ENCODE measurements at places on chromosomes 13 and 19.
A peak's percentile ranks its signal among the peaks of the same experiment; 100 is the strongest.

DNA sequence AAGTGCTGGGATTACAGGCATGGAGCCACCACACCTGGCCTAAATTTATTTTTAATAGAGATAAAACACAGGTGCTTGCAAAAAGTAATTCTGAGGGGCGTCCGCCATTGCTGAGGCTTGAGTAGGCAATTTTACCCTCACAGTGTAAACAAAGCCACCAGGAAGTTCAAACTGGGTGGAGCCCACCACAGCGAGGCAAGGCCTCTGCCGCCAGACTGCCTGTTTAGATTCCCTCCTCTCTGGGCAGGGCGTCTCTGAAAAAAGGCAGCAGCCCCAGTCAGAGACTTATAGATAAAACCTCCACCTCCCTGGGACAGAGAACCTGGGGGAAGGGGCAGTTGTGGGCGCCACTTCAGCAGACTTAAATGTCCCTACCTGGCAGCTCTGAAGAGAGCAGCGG lies 50.7 kb downstream of the B3GLCT start:
- no peak for DNase-seq

GRCh38 chr13:69681722-69682121 lies 425.9 kb upstream of the ATXN8OS start:
- no peak for DNase-seq

GRCh38 chr19:35109395-35110112 lies 6.1 kb upstream of the FXYD3 start:
- no peak for DNase-seq

GRCh38 chr13:44792096-44792495 lies 197.2 kb downstream of the NUFIP1 start:
- DNase-seq, result no peak

DNA sequence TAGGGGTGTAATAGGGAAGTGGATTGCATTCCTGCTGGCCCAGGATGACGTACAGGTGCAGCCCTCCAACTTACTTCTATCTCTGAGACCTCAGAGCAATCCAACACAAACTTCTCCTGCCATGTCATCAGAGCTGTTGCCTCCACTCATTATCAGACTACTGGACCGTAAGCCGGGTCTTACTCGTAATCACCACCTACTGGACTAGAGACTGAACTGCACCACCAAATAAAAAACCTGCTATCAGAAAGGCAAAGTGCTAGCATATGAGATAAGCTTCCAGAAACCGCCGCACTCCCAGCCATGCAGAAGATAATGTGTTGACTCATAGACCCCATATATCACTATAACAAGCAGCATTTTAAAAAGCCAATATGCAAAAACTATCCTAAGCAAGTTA lies 102.0 kb downstream of the SLITRK1 start:
- no peak for DNase-seq

GRCh38 chr19:49335784-49336481 lies 727 bp downstream of the CD37 start:
- peak; percentile 67 for DNase-seq

- no peak for DNase-seq
Observed at GRCh38 chr13:91184244-91184926, 163.1 kb upstream of the MIR17HG start.

Measured in GM10248 (cell line).